NCI-H460 (cell line): ENCODE measurements at places on chromosomes 2 and 18. TPM values are rescaled to one million over a fixed set of nuclear protein-coding genes. Genes with fewer than 3 reads are reported as not detected.

Gene ITPRIPL1
- total RNA-seq: 0.09 TPM in 1 of 2 replicates, not detected in the other

Gene SRD5A2
- total RNA-seq: 0.05 TPM in 1 of 2 replicates, not detected in the other

Gene OR6B2
- total RNA-seq: not detected in 2 replicates

Gene NTSR2
- not detected in 2 replicates for total RNA-seq

DNA sequence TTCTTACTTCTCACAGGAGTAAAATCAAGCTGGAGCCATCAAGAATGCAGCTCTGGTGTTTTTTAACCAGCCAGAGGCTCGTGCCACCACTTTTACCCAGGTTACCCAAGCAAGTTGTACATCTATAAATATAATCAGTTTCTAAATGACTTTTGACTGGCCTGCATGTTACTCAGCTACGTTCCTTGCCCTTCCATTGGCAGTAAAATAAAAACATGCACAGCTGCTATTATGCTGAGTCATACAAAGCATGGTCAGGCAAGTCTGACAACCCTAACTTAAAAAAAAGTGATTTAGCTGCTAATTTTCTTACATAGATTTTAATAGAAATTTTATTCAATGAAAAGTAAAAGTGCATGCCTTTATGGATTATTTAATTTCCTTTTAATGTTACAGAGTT, 111.7 kb upstream of the CSRNP3 start:
- peak; percentile 38 for DNase-seq

DNA sequence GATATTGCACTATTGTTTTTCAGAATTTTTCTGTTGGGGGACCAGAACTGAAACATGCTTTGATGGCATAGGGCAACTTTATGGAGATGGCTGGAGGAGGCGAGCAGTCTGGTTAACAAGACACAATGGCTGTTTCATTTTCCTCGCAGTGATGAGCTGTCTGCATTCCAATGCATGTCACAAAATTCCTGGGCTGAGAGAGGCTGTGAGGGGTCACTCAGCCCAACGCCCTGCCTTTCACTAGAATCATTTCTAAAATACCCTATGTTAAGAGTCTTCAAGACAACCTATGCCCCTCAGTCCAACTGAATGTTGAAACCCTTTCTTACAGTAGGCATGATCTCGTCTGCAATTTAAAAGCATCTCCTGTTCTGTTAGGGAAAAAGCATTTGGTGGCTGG, 1090.0 kb downstream of the BCL11A start:
- no peak for DNase-seq

GRCh38 chr2:241275910-241276309, 39.6 kb downstream of the HDLBP start:
- DNase-seq: no peak

- DNase-seq: no peak
These were observed 71.4 kb downstream of the FTCDNL1 start for GRCh38 chr2:199779589-199779988.

DNA sequence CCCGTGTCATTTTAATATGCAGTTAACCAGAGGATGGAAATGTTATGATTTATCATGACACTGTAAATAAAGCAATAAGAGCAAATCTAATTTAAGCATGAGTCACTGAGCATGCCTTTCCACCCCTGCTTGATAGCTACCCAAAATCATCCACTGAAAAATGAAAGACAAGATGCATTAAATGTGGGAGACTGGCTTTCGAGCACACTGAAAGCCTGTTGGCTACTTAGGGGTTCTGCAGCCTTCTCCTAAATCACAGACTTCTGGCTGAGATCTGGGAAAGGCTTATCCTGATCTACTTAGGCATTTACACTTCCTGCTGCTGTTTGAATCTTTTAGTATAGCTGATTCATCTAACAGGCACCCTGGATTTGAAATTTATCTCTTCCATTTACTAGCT, 778.3 kb upstream of the CDH7 start:
- no peak for DNase-seq

GRCh38 chr2:135586148-135586547, 54.9 kb downstream of the R3HDM1 start:
- no peak for DNase-seq

- no peak for DNase-seq
These were observed 31.7 kb downstream of the GPC1 start for GRCh38 chr2:240467149-240467642.

DNA sequence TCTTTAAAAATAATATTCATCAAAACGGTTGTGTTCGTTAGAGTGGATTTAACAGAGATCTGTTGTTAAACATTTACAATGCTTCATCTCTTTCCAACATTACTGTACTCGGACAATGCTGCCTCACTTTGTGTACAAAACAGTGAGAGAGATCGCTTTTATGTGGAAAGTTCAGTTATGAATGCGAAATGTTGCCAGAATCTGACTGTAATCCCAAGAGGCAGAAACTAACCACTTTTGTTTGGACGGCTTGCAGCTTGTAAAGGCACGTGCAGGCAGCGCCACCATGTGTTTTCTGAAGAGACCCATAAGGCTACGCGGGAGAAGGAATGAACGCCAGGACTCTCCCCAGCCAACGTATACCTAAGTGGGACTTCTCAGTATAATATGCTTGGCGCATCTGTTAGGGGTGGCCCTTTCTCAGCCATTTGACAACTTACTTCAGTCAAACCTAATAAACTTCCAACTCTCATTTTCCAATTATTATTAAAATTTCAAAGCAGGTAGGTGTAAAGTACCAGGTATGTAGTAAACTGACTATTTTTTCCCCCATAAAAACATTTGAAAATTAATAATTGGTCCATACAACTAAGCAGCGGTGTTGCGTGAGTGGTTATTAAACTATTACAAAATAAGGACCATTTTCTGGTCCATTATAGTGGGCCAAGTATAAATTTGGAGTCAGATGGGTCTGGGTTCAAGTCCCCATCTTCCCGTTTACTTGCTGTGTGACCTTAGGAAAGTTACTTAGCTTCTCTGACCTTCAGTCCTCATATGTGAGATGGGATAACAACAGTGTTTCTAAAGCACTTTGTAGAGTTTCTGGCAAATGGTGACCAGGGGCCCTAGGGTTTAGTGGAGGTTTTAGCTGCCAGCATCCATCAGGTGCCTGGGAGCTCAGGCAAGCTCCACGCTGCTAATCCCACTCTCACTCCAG, 5.6 kb upstream of the NAPG start:
- peak; percentile 70 for DNase-seq

- no peak for DNase-seq
These were observed 21.1 kb upstream of the NFATC1 start for GRCh38 chr18:79374408-79375171.
